ENCODE measurements at places on chromosomes 1 and 21.

DNA sequence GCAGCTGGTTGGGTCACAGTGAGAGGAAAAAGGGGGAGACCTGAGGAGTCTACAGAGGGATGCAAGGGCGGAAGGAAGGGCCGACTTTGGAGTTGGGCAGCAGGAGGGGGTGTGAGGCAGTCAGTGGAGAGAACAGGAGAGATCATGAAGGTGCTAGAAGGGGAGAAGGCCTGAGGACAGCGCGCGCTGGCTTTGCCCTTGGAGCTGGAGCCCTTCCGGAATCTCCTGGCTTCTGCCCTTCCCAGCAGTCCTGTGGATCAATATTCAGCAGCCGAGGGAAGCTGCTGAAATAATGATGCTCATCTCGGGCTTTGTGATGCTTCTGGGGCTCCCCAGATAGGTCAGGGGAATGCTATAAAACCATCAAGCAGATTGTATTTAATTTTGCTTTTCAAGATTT is 26.7 kb downstream of the SLC37A1 start:
- DNase-seq, result no peak

GRCh38 chr1:230105245-230105753 is 38.3 kb downstream of the GALNT2 start:
- DNase-seq, result no peak

GRCh38 chr1:188129856-188130838 is 1301.4 kb downstream of the PLA2G4A start:
- DNase-seq, result no peak

DNA sequence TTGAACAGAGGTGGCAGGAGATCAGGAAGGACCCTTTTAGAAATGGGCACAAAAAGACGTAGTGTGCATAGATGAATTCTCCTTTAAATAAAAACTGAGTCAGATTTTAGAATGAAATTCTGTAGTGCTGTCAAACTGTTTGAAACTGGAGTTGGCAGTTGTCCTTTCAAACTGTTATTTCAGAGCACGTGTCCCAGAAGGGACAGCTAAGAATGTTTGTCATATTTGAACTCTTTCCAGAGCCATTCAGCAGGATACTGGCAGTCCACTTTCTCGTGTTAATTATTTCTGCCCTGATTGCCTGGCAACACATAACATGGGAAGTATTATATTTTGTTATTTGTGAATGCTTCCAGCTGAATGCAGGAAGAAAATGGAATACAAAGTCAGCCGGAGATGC is 212.3 kb upstream of the DPYD start:
- DNase-seq, result no peak

GRCh38 chr21:15645830-15646229 is 84.0 kb upstream of the USP25 start:
- no peak for DNase-seq

DNA sequence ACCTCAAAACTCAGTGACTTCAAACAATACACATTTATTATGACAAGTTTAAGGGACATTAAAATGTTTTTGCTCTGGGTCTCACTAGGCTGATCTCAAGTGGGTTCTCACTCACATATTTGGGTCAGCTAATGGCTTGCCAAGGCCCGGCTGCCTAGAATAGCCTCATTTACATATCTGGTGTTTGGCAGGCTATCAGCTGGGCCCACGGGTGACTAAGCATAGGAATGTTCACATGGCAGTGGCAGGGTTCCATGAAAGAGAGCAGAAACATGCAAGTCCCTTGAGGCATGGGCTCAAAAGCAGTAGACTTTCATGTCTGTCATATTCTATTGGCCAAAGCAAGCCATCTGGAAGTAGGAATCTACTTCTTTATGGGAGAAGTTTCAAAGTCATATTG is 492.6 kb downstream of the KCNT2 start:
- DNase-seq, result no peak

GRCh38 chr1:193219391-193219790 is 33.0 kb upstream of the B3GALT2 start:
- no peak for DNase-seq

DNA sequence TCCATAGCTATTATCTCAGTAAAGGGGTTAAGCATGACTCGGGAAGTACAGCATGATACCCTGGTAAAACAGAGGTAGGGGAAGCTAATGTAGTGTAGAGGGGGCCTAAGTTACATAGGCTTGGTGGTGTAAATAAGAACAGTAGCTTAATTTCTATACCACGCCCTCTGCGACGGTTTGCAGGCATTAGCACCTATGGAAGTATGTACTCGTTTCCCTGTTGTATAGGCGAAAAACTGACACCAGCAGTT is 470 bp upstream of the NAXE start:
- DNase-seq, result no peak

- no peak for DNase-seq
Observed at GRCh38 chr1:230441183-230442029, 15.3 kb upstream of the PGBD5 start.

DNA sequence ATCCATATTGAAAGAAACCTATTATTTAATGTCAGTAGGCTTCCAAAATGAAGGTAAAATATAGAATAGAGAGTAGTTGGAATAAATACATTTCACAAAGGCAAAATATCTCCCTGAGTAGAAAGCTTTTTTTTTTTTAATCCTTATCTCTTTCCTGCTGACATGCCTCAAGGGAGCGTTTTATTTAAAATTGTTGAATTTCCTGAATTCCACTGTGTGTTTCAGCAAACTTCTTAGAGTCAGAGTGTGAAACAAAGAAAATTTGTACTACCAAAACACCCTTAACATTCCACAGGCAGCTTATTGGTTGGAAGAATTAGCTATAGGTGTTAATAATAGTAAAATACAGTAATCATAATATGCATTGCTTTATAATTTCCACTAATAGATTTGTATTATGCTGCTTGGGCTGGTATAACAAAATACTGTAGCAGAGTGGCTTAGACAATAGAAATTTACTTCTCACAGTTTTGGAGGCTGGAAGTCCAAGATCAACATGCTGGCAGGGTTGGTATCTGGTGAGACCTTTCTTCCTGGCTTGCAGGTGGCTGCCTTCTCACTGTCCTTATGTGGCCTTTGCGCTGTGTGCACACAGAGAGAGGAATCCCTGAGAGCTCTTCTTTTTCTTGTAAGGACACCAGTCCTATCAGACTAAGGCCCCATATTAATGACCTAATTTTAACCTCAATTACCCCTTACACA is 468.4 kb upstream of the C1orf87 start:
- no peak for DNase-seq

DNA sequence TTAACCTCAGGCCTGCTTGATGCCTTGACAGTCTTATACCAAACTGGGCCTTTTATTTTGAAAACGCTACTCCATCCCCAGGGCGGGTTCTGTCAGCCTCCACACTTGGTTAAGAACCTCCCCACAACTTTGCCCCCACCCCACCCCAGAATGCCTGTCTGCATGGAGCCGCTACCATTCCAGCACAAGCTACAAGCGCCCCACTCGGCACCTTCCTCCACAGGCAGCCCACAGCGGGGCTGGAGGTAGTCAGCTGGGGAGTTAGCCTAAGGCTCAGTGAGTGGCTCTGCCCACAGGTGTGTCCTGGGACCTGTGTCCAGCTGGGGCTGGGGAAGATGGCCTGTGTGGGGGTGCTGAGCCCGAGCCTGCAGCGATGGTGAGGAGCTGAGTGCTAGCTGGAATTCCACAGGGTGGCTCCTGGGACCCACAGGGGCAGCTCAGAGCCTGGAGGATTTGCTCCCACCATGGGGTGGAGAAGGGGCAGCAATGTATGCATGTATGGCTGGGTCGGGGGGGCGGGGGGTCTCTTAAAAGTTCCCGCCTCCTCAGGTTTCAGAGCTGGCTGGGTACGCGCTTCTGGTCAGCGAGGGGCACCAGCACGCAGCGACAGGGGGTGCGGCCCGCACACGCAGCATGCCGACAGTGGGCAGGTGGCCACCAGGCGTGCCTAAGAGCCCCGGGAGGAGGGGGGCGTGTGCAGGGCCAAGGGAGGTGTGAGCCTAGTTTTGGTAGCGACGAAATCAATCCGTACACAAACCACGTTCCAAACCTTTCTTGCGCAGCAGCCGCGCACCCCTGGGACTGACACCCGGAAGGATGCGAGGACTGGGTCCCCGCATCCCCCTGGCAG is 917 bp downstream of the ETNK2 start:
- DNase-seq, result peak; percentile 8

DNA sequence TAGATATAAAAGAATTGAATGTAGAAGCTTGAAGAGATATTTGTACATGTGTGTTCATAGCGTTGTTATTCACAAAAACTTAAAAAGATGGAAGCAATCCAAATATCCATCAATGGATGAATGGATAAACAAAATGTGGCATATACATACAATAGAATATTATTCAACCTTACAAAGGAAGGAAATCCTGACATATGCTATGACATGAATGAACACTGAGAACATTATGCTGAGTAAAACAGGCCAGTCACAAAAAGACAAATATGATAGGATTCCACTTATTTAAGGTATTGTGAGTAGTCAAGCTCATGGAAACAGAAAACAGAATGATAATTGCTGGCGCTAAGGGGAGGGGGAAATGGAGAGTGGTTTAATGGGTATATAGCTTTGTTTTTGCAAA is 47.0 kb upstream of the DYRK1A start:
- no peak for DNase-seq

- no peak for DNase-seq
Observed at GRCh38 chr1:165152727-165153126, 203.8 kb downstream of the LMX1A start.

DNA sequence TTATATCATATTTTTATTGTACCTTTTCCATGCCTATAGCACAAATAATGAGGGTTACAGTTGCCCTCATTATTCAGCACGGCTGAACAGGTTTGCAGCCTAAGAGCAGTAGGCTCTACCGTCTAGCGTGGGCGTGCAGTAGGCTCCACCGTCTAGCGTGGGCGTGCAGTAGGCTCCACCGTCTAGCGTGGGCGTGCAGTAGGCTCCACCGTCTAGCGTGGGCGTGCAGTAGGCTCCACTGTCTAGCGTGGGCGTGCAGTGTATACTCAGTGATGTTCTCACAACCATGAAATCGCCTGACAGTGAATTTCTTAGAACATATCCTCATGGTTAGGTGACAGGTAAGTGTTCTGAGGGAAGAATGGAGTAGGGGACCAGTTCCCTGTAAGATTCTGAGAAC is 84.9 kb downstream of the DYRK1A start:
- no peak for DNase-seq

DNA sequence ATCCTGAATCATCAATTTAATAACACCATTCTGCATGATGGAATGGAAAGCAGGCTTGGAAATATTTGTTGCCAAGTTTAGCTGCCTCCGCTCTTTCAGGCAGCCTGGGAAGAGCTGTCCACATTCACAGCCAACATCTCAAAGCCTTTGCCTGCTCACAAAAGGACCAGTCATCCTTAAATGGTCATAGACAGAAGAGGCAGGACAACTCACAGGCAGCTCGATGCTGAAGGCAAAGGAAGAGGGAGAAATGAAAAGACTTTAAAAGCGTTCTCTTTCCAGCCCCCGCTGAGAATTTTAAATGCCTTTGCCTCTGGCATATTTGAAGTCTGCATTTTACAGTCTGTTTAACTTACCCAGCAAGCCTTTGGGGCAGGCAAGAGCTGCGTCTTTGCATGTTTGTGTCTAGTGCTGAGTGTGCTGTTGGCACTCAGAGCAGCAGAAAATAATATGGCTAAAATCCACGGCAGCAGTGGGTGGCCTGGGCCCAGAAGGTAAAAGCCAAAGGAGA is 68.9 kb downstream of the NMNAT2 start:
- DNase-seq, result no peak

DNA sequence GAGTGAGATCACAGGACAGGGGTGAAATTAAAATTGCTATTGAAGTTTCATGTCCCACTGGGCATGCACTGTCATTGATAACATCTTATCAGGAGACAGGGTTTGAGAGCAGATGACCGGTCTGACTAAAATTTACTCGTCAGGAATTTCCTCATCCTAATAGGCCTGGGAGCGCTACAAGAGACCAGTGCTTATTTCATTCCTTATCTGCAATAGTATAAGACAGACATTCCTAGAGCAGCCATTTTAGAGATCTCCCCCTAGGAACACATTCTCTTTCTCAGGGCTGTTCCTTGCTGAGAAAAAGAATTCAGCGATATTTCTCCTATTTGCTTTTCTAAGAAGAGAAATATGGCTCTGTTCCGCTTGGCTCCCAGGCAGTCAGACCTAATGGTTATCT is 181.4 kb upstream of the ETV3 start:
- DNase-seq, result no peak

GRCh38 chr1:17195731-17196130 is 9.2 kb upstream of the PADI1 start:
- DNase-seq, result no peak

DNA sequence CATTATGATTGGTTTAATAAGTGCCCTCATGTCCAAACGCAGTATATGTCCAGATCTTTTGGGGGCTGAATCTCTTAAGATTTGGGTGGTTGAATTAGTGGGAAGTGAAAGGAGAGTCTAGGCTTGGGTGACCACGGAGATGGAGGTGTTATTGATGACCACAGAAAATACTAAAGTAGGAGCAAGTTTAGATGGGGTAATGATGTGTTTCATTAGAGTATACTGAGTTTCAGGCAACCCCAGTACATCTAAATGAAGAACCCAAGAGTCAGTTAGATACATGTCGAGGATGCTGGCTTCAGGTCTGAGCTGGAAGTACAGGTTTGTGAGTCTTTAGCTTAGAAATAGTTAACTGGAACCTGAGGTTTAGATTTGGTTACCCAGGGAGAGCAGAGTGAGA is 6.5 kb upstream of the ZZZ3 start:
- DNase-seq, result no peak

DNA sequence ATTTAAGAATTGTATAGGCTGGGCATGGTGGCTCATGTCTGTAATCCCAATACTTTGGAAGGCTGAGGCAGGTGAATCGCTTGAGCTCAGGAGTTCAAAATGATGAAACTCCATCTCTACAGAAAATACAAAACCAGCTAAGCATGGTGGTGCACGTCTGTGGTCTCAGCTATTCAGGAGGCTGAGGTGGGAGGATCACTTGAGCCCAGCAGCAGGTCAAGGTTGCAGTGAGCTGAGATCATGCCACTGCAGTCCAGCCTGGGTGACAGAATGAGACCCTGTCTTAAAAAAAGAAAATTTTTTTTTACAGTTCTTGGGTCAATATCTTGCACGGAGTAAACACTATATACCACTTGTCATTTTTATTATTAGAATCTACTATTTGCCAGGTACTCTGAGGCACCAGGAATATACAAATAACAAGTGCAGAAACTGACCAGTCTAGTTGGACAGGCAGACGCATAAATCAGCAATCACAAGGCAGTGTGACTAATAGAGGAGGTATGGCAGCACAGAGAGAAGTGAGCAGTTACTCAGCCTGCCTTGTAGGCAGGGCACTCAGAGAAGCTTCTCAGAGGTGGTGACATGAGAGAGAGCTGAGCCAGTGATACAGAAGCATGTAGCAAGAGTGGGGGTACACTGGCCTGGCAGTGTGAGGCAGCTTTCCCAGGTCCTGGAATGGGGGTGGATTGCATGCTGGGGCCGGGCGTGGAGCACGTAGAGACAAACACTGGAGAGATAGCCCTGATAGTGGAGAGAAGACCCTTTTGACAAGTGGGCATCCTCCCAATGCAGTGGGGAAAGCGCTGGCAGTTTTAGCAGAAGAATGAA is 8.0 kb downstream of the PHLDA3 start:
- DNase-seq, result no peak

- DNase-seq, result no peak
Observed at GRCh38 chr1:232183802-232184201, 446.1 kb downstream of the SIPA1L2 start.

GRCh38 chr21:38349111-38349746 is 92.4 kb downstream of the KCNJ15 start:
- no peak for DNase-seq

GRCh38 chr21:34669149-34669879 is 520 bp downstream of the CLIC6 start:
- no peak for DNase-seq

All from activated naive CD4-positive, alpha-beta T cell (primary cell).